ENCODE measurements at places on chromosomes 7 and 10.

GRCh38 chr10:97065128-97065527 is 120.6 kb downstream of the SLIT1 start:
- no peak for DNase-seq

- no peak for DNase-seq
Observed at GRCh38 chr7:68756986-68757495, 841.2 kb upstream of the AUTS2 start.

GRCh38 chr7:105365541-105366534 is 22.9 kb downstream of the SRPK2 start:
- DNase-seq, result no peak

- DNase-seq, result no peak
Observed at GRCh38 chr7:46747869-46748576, 827.0 kb upstream of the IGFBP3 start.

DNA sequence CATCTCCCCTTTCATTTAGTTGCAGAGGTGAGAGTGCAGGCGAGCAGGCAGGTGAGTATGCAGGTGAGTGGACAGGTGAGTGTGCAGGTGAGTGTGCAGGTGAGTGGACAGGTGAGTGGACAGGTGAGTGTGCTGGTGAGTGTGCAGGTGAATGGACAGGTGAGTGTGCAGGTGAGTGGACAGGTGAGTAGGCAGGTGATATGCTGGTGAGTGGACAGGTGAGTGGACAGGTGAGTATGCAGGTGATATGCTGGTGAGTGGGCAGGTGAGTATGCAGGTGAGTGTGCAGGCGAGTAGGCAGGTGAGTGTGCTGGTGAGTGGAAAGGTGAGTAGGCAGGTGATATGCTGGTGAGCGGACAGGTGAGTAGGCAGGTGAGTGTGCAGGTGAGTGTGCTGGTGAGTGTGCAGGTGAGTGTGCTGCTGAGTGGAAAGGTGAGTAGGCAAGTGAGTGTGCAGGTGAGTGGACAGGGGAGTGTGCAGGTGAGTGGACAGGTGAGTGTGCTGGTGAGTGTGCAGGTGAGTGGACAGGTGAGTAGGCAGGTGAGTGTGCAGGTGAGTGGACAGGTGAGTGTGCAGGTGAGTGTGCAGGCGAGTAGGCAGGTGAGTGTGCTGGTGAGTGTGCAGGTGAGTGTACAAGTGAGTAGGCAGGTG is 165.6 kb downstream of the ADARB2 start:
- DNase-seq, result no peak

- no peak for DNase-seq
Observed at GRCh38 chr7:89001306-89001705, 205.8 kb upstream of the TEX47 start.

GRCh38 chr10:71708897-71709882 is 10.4 kb downstream of the C10orf105 start:
- no peak for DNase-seq

- DNase-seq, result no peak
Observed at GRCh38 chr7:99331002-99331401, 5.3 kb downstream of the ARPC1A start.

GRCh38 chr7:16926861-16927260 is 45.1 kb upstream of the AGR3 start:
- no peak for DNase-seq

DNA sequence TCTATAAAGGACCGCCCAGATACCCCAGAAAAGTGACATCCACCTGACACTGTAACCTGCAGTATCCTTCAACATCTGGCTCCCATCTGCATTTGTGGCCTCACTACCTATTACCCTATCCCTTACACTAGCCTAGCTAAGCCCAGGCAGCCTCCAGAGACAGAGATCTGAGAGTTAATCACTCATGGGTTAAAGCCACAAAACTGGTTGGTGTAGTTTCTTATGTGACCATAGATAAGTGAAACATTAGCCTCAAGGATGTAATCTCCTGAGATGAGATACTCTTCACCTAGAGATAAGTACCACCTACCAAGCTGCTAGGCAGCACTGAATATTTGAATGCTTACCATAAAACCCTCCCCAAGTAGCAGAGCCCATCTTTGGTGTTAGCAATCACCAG is 35.4 kb downstream of the CTTNBP2 start:
- no peak for DNase-seq

- DNase-seq, result no peak
Observed at GRCh38 chr10:51302316-51302715, 228.0 kb downstream of the PRKG1 start.

GRCh38 chr7:16652888-16653287 is 6.9 kb downstream of the BZW2 start:
- DNase-seq, result no peak

DNA sequence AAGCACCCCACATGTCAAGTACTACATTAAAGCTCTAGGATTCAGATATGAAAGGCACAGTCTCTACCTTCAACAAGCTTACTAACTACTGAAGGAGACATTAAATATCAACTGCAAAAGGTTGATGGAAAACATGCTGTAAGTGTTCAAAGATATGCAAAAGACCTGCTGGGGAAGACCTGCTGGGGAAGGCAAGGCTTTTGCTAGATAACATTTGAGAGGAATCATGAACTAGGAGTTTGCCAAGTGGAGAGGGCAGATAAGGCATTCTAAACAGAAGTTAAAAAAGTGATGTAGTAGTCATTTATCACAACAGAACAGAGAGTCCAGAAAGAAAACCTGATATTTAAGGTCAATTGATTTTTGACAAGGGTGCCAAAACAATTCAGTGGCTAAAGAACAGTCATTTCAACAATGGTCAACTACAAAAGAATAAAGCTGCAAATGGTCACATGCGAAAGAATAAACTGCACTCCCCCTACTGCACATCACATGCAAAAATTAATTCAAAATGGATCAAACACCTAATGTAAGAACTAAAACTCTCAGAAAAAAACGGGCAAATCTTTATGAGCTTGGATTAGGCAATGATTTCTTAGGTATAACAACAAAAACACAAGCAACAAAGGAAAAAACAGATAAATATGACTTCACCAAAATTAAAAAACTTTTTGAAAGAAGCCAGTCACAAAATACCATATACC is 23.0 kb upstream of the MSS51 start:
- DNase-seq, result no peak

GRCh38 chr7:99653754-99654153 is 26.0 kb downstream of the CYP3A5 start:
- no peak for DNase-seq

- DNase-seq, result no peak
Observed at GRCh38 chr10:93755443-93756116, 2.2 kb upstream of the LGI1 start.

DNA sequence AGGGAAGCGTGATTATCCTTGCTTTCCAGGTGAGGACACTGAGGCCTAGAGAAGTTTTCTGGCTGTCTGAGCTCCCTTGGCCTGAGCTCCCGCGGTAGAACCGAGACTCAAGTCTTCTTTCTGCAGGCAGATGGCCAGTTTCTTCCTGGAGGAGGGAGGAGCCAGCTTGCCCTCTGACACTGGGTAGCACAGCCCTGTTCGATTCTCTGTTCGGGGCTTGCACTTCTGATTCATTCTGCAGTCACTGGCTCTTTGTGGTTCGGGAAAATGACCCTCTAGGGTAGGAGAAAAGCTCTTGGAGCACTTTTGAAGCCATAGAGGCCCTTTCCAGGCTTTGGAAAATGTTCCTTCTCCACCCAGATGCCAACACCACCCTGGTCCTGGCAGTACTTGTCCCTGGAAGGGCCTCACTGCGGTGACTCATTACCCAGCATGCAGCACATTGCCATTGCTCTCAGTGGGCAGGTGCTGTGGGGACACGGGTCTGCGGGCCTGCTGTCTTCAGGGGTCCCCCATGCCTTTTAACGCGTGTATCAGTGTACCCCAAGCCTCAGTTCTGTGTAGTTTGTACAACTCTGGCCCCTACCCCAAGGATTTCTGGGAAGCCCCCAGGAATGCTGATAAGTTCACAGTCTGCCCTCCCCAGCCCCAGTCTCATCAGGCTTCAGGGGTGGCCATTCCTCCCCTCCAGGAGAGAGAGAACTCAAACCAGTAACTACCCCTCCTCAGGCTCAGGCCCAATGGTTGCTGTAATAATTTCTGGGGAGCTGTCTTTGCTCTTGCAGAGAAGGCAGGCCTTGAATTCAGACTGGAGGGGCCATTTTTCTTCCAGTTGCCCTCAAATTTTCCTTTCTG is 11.9 kb downstream of the CHST3 start:
- DNase-seq, result no peak

DNA sequence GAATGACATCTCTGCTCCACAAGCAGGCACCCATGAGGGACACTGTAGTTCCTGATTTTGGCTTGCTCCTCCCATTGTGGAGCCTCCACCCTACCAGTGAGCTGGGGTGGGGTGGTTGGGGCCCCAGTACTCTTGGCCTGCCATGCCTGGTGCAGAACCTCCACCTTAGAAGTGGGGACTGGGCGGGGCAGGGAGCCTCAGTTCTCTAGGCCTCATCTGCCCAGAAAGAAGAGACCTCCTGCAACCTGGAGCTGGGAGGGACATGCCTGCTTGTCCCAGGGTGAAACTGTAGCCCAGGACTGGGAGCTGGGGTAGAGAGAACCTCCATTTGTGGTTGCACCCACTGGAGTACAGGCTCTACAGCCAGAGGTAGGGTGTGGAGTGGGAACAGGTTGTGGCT is 14.4 kb downstream of the RAMP3 start:
- DNase-seq, result no peak

DNA sequence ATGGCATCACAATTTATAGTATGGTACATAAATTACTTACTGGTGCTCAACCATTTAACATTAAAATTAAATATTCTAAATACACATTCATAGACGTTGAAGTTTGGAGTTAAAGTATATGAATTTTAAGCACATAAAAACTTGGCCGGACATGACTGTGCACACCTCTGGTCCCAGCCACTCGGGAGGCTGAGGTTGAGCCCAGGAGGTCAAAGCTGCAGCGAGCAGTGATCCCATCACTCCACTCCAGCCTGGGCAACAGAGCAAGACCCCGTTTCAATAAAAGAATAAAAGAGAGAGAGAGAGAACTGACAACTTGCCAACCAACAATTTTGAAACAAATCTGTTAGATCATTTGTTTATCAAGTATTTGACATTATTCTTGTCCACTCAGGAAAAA is 943.3 kb upstream of the KCND2 start:
- no peak for DNase-seq

- DNase-seq, result no peak
Observed at GRCh38 chr10:92627845-92628480, 35.0 kb downstream of the KIF11 start.

- DNase-seq, result no peak
Observed at GRCh38 chr10:80272793-80273522, 16.5 kb downstream of the MAT1A start.

GRCh38 chr7:139731802-139732470 is 45.9 kb downstream of the HIPK2 start:
- no peak for DNase-seq

DNA sequence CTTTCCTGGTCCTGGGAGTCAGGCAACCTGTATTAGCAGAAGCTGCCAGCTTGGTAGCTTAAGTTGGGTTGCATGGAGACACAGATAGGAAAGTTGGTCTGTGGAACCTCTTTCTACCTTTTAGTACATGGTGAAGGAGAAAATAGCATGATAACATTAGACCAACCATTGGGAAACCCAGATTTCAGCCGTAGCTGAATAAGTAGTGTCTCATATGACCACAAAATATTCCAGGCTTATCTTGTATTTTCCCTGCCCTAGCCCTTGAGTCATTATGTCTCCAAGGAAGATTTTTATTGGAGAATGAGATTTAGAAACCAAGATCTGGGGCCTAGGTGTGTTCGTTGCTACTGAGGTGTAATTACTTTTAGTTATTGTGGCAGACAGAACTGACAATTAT is 67.2 kb downstream of the CCSER2 start:
- no peak for DNase-seq

DNA sequence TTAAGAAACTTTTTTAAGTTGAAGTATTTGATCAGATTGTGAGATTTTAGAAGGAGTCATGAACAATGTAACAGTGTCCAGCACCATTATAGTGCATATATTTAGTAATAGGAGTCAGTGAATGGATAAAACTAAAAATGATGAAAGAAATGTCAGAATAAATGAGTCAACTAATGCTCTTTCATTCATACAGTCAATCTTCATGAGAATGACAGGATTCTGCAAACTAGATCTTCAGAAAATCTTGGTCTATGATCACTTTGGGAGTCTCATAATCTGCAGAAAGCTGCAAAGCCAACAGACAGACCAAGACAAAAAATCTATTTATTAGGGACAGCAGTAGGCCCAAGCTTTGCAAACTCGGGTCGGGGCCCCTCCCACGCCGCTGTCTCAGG is 710 bp downstream of the RNLS start:
- no peak for DNase-seq

- no peak for DNase-seq
Observed at GRCh38 chr10:117135026-117135372, 3.1 kb downstream of the VAX1 start.

- no peak for DNase-seq
Observed at GRCh38 chr7:103119791-103120291, 29.1 kb downstream of the NAPEPLD start.

DNA sequence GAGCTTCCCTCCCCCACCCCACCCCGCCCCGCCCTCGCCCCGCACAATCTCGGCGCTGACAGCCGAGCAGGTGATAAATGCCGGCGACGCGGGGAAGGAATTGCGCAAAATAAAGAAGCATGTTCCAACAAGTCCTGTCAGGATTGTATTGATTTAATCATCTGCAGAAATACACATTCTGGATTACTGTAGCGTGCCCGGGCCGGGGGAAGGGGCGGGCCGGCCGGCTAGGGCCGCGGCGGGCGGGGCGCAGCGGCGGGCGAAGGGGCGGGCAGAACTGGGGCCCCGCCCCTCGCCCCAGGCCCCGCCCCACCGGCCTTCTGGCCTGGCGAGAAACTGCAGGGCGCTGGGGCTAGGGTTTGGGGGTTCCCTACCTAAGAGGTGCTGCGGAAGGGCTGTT is 88.9 kb upstream of the PAX2 start:
- no peak for DNase-seq

DNA sequence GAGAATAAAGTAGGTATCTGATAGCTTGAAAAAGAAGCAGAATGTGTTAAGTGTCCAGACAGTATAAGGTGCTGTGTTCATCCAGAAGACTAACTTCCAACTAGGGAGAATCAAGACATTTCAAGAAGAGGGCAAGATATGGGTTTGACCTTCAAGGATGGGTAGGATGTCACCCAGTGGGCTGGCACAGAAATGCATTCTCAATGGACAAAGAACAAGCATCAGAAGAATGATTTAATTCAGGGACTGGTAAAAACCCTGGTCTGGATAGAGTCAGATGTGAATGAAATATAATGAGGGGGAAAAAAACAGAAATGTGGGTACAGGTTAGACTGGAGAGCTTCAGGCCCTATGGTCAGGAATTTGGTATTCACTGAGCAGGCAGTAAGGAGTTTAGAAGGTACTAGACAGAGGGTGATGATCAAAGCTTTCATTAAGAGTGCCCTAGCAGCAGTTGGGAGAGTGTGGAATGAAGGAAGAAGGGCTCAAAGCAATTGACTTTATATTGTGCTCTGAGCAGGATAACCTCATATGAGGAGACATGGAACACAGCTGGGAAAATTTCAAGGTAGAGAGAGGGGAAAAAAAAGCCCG is 180.7 kb upstream of the ANK3 start:
- no peak for DNase-seq

GRCh38 chr7:155590215-155591018 is 44.1 kb upstream of the CNPY1 start:
- DNase-seq, result peak; percentile 17
